ENCODE measurements at places on chromosomes 7 and 10. TPM values are rescaled to one million over a fixed set of nuclear protein-coding genes. Genes with fewer than 3 reads are reported as not detected.

GRCh38 chr10:117003336-117003735 is 1.7 kb downstream of the SHTN1 start:
- H3K4me1 ChIP-seq, result peaks cover 33% of the 10 kb centered on the region
- H3K27ac ChIP-seq, result no peak overlapping the region
- no peak for DNase-seq
- H3K36me3 ChIP-seq, result no peaks in the 10 kb centered on the region
- no peaks in the 10 kb centered on the region for H3K27me3 ChIP-seq

CFAP70 gene
- polyA plus RNA-seq, result 0.13 TPM

WNT2 gene
- not detected for polyA plus RNA-seq

GRIFIN gene
- not detected for polyA plus RNA-seq

- H3K36me3 ChIP-seq, result no peaks in the 10 kb centered on the region
- H3K4me1 ChIP-seq, result no peaks in the 10 kb centered on the region
- H3K4me3 ChIP-seq, result no peak overlapping the region
- no peak for DNase-seq
Observed at GRCh38 chr10:76297780-76298281, 866.4 kb downstream of the LRMDA start.

DNA sequence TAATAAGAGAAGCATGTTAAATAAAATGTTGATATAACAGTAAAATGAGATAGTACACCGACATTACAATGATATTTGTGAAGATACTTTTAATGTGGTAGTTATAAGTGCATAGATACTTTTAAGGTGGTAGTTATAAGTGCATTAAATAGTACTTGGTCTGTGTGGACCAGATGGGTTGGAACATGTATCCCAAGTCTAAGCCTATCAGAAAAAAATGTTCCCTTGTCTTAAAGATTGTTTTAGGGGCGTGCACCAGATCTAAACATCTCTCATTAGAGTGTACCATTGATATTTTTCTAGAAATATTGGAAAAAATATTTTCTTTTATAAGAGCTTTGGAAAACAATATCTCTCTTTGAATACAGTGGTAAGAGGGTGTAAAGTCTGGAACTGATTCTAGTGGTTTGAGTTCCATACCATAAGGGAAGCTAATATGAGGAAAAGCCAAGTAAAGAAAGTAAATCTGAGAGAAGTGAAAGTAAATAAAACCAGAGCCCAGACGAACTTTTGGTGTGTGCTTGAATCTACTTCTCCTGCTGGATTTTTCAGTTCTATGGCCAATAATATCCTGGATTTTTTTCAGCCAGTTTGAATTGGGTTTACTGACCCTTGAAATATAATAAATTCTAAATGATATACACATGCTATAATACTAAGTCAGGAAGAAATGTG is 175.3 kb downstream of the MBL2 start:
- no peak overlapping the region for H3K4me3 ChIP-seq
- no peaks in the 10 kb centered on the region for H3K36me3 ChIP-seq
- no peaks in the 10 kb centered on the region for H3K27me3 ChIP-seq
- H3K4me1 ChIP-seq, result no peaks in the 10 kb centered on the region
- no peak for DNase-seq
- no peak overlapping the region for H3K27ac ChIP-seq

LMTK2 gene
- 8.2 TPM for polyA plus RNA-seq

ENTPD1 gene
- polyA plus RNA-seq, result 71.1 TPM

DNA sequence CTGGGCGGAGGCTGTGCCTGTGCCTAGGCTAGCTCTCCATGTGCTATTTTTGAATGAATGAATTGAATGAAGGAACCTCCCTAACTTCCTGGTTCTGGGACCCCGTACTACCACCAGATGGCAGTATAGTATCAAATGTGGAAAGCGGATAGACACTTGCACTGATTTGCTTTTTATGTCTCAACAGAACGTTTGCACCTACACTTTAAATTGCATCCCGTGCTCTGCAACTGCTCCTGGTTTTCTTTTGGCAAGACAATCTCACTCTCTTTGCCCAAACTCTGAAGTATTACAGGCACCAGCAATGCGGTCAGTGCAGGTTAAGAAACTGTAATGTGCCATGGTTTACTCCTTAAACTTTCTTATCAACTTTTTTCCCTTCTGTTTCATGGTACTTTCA is 6.5 kb downstream of the FZD8 start:
- peaks cover 8% of the 10 kb centered on the region for H3K4me1 ChIP-seq
- no peak overlapping the region for H3K4me3 ChIP-seq
- H3K27me3 ChIP-seq, result peaks cover 45% of the 10 kb centered on the region
- no peaks in the 10 kb centered on the region for H3K36me3 ChIP-seq

ABCB4 gene
- 0.05 TPM for polyA plus RNA-seq

ACHE gene
- polyA plus RNA-seq, result 0.19 TPM

DNA sequence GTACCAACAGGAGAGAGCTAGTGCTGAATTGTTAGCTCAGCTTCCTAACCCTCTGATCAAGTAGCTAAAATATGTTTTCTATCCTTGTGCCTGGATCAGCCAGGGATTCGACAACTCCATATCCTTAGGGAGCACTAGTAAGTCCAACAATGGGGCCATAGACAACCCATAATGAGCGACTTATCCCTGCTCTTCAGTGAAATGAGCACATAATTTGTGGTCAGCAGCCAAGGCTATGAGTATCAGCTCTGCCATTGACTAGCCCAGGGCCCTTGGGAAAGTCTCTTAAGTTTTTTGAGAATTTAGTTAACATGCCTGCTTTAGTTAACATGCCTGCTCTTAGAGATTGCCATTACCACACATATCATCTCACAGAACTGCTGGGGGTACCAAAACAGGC is 39.3 kb downstream of the COL1A2 start:
- no peak overlapping the region for H3K4me3 ChIP-seq
- H3K36me3 ChIP-seq, result no peaks in the 10 kb centered on the region
- H3K27ac ChIP-seq, result no peak overlapping the region
- H3K27me3 ChIP-seq, result peaks cover 4% of the 10 kb centered on the region
- no peaks in the 10 kb centered on the region for H3K4me1 ChIP-seq

ACBD7 gene
- not detected for polyA plus RNA-seq

DNA sequence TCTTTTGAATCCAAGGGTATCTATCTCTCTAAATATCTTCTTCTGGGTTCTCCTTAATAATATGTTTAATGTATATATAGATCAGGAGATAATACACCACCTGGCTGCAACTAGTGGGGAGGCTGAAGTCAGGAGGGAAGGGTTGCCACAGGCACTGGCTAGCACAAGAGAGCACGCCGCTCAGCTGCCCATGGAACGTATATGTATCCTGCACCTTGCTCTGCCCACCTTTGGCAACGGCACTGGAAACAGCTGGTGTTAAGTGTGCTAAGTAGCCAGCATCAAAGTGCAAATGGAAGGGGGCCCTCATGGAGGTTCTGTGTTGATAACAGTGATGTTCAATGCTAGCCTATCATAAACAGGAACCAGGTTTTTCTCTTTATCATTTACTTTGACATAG is 49.8 kb upstream of the FAM133B start:
- H3K27me3 ChIP-seq, result no peaks in the 10 kb centered on the region
- H3K27ac ChIP-seq, result no peak overlapping the region
- H3K36me3 ChIP-seq, result no peaks in the 10 kb centered on the region
- no peak for DNase-seq
- peaks cover 63% of the 10 kb centered on the region for H3K4me1 ChIP-seq

GRCh38 chr7:27148756-27149641 is 1.4 kb upstream of the HOXA6 start:
- peaks cover 100% of the 10 kb centered on the region for H3K27me3 ChIP-seq
- H3K27ac ChIP-seq, result no peak overlapping the region
- no peak overlapping the region for H3K4me3 ChIP-seq
- no peaks in the 10 kb centered on the region for H3K36me3 ChIP-seq

- no peaks in the 10 kb centered on the region for H3K27me3 ChIP-seq
- peaks cover 8% of the 10 kb centered on the region for H3K4me1 ChIP-seq
- DNase-seq, result no peak
- H3K4me3 ChIP-seq, result no peak overlapping the region
- no peaks in the 10 kb centered on the region for H3K36me3 ChIP-seq
Observed at GRCh38 chr7:157428554-157428945, 91.7 kb downstream of the DNAJB6 start.

GRCh38 chr10:69153227-69153626 is 26.8 kb upstream of the SUPV3L1 start:
- no peak overlapping the region for H3K27ac ChIP-seq
- no peak overlapping the region for H3K4me3 ChIP-seq
- DNase-seq, result no peak
- H3K36me3 ChIP-seq, result peaks cover 50% of the 10 kb centered on the region

- peaks cover 11% of the 10 kb centered on the region for H3K27me3 ChIP-seq
- no peaks in the 10 kb centered on the region for H3K36me3 ChIP-seq
- H3K4me3 ChIP-seq, result no peak overlapping the region
- no peak for DNase-seq
- no peaks in the 10 kb centered on the region for H3K4me1 ChIP-seq
Observed at GRCh38 chr7:158316466-158317031, 271.1 kb downstream of the PTPRN2 start.

GRCh38 chr7:31683445-31684225 is 3.4 kb upstream of the PPP1R17 start:
- peaks cover 19% of the 10 kb centered on the region for H3K4me1 ChIP-seq
- DNase-seq, result no peak
- H3K36me3 ChIP-seq, result no peaks in the 10 kb centered on the region
- no peak overlapping the region for H3K4me3 ChIP-seq

GHRHR gene
- polyA plus RNA-seq, result not detected

EBF3 gene
- polyA plus RNA-seq, result not detected

GRCh38 chr10:132787495-132788179 is 1.7 kb upstream of the NKX6-2 start:
- H3K36me3 ChIP-seq, result peaks cover 8% of the 10 kb centered on the region
- no peak overlapping the region for H3K27ac ChIP-seq
- no peaks in the 10 kb centered on the region for H3K4me1 ChIP-seq
- peaks cover 9% of the 10 kb centered on the region for H3K27me3 ChIP-seq

SKIDA1 gene
- polyA plus RNA-seq, result 0.04 TPM

- H3K27me3 ChIP-seq, result no peaks in the 10 kb centered on the region
- no peak for DNase-seq
- no peaks in the 10 kb centered on the region for H3K36me3 ChIP-seq
Observed at GRCh38 chr7:40874756-40875155, 740.0 kb downstream of the SUGCT start.

WIPF3 gene
- not detected for polyA plus RNA-seq

FAM25A gene
- not detected for polyA plus RNA-seq

SPDYE2 gene
- not detected for polyA plus RNA-seq

GRCh38 chr10:77321838-77322237 is 315.8 kb downstream of the KCNMA1 start:
- H3K4me3 ChIP-seq, result no peak overlapping the region
- no peak overlapping the region for H3K27ac ChIP-seq
- H3K36me3 ChIP-seq, result no peaks in the 10 kb centered on the region
- DNase-seq, result no peak
- H3K27me3 ChIP-seq, result peaks cover 3% of the 10 kb centered on the region

GRCh38 chr10:122020226-122020625 is 31.3 kb downstream of the TACC2 start:
- no peaks in the 10 kb centered on the region for H3K36me3 ChIP-seq
- no peaks in the 10 kb centered on the region for H3K4me1 ChIP-seq
- H3K27ac ChIP-seq, result no peak overlapping the region
- H3K27me3 ChIP-seq, result no peaks in the 10 kb centered on the region

IKZF5 gene
- polyA plus RNA-seq, result 9.8 TPM

DNA sequence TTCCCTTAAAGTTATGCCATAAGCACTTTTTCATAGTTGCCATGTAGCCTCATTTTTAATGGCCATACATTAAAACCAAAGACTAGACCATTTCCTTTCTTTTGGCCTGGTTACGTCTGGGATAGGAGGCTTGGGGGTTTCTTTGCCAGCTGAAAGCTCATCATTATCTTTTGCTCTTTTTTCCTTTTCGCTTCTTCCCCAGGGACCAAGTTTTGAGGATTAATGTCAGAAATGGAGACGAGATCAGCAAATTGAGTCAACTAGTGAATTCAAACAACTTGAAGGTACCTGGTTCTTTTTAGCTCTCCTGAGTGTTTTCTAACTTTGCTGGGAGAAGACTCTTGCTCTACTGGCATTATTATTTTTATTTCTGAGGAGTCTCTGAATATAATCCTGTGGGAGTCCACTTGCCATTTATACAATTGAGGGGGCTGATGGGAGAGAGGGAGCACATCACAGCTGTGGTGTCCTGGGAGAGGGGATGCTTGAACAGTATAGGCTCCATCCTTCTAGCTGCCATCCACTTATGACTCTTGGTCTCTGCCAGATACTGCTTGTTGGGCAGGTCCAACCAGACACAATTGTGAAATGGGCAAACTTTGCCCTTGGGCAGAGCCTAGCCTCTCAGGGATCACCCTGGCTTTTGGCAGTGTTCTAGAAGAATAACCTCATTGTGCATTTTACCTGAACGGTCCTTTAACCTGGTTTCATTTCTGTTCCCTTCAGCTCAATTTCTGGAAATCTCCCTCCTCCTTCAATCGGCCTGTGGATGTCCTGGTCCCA is 5.8 kb downstream of the CPA4 start:
- no peak overlapping the region for H3K27ac ChIP-seq
- DNase-seq, result no peak
- no peak overlapping the region for H3K4me3 ChIP-seq
- H3K4me1 ChIP-seq, result no peaks in the 10 kb centered on the region
- H3K27me3 ChIP-seq, result no peaks in the 10 kb centered on the region
- H3K36me3 ChIP-seq, result no peaks in the 10 kb centered on the region

CYP2C19 gene
- not detected for polyA plus RNA-seq

- H3K4me1 ChIP-seq, result peaks cover 13% of the 10 kb centered on the region
- H3K27ac ChIP-seq, result peak within 1 kb of the TSS; percentile 58
- H3K36me3 ChIP-seq, result peaks cover 5% of the 10 kb centered on the region
- no peak for DNase-seq
- peak within 1 kb of the TSS; percentile 81 for H3K4me3 ChIP-seq
- H3K27me3 ChIP-seq, result no peaks in the 10 kb centered on the region
Observed at GRCh38 chr7:138460176-138460648, at the start of gene TRIM24. Gene TRIM24, plus strand, starts transcription at chr7:138460259. Its CDS starts 290 bp downstream, at chr7:138460549.

PRTFDC1 gene
- polyA plus RNA-seq, result not detected

DNA sequence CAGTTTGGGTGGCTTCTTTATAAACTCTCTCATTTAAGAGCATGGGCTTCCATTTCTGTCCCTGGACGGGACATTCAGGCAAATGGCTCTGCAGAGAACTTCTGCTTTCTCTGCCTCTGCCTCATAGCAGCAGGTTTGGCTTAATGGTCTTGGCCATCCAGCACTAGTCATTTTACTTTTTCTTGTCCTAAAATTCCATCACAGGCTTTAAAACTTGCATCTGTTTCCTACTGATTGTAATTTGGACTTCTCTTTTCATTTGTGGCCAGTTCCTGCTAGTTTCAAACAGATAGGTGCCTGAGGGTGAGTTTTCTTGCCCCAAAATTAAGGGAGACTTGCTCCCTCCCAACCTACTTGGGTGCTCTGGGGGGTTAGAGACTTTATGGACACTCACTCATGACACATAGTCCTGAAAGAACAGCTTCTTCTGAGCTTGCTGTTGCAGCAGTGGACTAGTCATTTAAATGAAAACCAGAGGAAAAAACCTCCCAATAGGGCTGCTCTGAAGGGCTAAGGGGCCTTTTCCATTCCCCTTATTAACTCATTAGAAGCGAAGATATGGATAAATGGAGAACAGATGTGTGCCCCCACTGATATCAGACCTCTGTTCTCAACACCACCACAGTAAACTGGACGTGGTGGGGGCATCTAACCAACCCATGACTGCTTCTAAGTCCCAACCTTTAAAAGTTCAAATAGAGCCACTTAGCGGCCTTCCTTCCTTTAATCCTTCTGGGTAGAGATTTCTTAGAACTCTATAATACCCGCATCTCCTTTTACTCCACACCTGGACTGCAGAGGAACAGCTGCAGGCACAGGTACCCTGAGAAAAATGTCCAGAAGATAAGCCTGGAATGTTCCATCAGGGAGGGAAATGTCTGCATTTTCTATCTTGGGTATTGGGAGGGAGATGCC is 38.8 kb downstream of the SVOPL start:
- no peaks in the 10 kb centered on the region for H3K27me3 ChIP-seq
- H3K27ac ChIP-seq, result no peak overlapping the region
- DNase-seq, result no peak
- no peaks in the 10 kb centered on the region for H3K36me3 ChIP-seq
